ENCODE measurements at places on chromosomes 12 and 14.

- no peak for DNase-seq
Observed at GRCh38 chr14:49581209-49582112, 4.7 kb downstream of the RPS29 start.

- DNase-seq, result peak; percentile 40
Observed at GRCh38 chr12:120939523-120939922, 35.4 kb upstream of the SPPL3 start.

DNA sequence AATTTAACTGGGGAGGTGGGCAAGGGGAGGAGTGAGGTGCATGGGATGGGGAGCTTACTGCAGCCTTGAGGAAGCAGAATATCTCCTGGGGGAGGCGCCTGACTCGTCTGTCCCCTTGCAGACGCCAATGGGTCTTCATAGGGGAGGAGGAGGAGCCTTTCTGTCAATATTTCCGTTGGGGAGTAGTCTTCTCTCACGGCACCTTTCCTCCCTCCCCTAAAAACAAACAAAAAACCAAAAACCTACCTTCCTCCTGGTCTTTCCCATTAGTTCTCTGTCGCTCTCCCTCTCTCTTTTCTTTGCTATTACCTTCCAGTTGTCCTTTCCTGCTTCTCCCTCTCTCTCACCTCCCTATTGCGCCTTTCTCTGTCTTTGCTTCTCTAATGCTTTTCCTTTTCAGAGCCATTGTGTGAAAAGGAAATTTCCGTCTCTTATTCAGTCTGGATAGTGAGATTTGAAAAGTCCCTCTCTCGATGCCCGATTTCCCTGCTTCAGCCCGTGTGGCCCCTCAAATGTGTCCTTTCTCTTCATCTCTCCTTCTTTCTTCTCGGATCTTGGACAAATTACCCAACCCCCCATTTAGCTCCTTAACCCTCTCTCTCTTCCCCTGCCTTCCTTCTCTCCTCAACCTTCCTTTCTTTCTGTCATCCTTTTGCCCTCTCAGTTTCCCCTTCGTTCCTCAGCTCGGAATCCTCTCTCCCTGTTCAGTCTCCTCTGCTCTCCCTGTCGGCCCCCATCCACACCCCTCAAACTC, 5.9 kb downstream of the GPR84 start:
- DNase-seq, result no peak

DNA sequence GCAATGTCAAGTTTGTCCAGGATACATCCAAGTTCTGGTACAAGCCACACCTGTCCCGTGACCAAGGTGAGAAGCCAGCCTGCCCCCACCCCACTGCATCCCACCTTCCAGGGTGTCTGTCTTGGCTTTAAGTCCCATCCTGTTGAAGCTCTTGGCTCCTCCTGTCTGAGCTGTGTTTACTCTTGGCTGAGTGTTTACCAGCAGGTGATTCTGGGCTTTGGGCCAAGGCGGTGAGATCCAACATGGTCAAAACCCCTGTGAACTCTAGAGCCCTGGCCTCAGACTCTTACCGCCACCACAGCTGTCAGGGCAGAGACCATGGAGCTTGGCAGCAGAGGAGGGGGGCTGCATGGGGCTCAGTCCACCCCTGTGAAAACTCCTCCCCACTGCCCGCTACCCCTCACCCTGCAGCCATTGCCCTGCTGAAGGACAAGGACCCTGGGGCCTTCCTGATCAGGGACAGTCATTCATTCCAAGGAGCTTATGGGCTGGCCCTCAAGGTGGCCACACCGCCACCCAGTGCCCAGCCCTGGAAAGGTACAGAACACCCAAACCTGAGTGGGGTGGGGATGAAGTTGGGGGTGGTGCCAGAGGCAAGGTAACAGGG, 11.6 kb downstream of the TNS2 start:
- peak; percentile 61 for DNase-seq

GRCh38 chr12:13383379-13383778, 186.9 kb downstream of the EMP1 start:
- no peak for DNase-seq

GRCh38 chr14:49935526-49935925, 42.6 kb downstream of the ARF6 start:
- no peak for DNase-seq

DNA sequence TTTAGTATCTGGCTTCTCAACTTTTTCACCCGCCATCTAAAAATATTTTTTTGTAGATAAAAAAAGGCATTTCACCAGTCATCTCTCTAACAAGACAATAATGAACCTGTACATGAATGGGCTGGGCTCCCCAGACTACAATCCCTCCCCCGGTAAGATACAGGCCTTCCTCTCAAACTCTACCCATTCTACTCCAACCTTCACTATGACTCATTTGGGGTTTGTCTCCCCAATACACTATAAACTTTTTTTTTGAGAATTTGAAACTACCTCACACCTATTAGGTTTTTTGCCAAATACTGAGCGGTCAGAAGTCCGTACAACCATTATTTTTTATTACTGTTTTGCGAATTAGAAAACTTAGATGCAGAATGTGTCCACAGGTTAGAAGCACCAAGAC, 784 bp downstream of the RPL6 start:
- no peak for DNase-seq

- no peak for DNase-seq
Observed at GRCh38 chr12:54704202-54704601, 56.0 kb upstream of the DCD start.

DNA sequence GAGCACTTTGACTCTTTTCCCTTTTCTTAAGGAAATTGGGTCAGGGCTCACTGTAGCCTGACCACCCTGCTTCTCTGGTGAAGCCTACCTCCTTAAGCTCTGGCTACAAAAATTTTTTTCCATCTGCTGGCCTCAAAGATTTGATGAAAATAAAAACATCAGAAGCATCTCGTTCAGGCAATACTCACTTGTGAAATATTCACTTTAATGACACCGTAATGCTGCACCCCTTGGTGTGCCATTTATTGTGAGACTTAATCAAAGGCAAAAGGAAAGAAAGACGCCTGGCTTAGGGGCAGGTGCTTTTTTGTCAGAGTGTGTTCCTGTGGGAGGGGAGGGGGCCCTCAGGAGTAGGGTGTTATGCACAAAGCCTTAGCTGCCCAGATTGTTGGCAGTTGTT, 155.0 kb upstream of the TMPO start:
- no peak for DNase-seq

GRCh38 chr12:106118-106591, 39.6 kb downstream of the IQSEC3 start:
- DNase-seq, result no peak

- no peak for DNase-seq
Observed at GRCh38 chr12:65364046-65364445, 85.6 kb downstream of the MSRB3 start.

- DNase-seq, result no peak
Observed at GRCh38 chr12:54384591-54385041, at the start of gene ZNF385A. Gene ZNF385A, minus strand, starts transcription at chr12:54384733. Its CDS starts 219 bp downstream, at chr12:54384514.

DNA sequence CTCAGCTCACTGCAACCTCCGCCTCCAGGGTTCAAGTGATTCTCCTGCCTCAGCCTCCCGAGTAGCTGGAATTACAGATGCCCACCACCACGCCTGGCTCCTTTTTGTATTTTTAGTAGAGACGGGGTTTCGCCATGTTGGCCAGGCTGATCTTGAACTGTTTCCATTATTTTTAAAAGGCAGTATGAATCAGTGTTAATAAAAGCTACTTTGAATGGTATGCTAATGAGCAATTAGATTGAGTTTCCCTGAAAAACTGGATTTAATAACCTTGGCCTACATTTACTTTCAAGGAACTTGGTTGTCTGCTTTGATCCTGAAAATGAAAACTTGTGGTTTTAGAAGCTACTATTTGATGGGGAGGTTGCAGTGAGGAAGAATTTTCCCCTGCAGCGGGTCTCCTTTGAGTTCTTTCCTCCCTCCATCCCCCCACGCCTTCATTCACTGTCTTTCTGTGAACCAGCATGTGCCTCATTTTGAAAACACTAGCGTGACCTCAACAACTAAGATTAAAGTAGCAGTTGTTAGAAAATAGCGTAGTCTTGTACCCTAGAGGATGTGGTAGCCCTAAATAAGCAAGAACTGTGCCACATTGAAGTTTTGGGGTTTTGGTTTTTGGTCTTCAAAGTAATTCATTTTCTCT, 17.8 kb upstream of the RPS6KA5 start:
- no peak for DNase-seq
